Kidney (tissue), 22 donors: ENCODE measurements at places on chromosomes 3 and 15. TPM values are rescaled to one million over a fixed set of nuclear protein-coding genes. Genes with fewer than 3 reads are reported as not detected.

DNA sequence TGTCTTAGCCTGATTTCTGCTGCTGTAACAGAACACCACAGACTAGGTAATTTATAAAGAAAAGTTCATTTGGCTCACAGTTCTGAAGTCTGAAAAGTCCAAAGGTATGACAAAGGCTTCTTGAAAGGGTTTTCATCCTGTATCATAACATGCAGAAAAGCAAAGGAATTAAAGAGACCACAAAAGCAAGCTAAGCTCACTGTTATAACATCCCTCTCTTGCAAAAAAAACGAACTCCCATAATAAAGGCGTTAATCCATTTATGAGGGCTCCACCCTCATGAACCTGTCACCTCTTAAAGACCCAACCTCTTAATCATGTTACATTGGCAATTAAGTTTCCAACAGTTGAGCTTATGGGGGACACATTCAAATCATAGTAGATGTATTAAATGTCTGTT is 197.9 kb downstream of the PLOD2 start:
- H3K4me1 ChIP-seq: no peaks in the 10 kb centered on the region
- no peak for DNase-seq
- no peak overlapping the region for H3K4me3 ChIP-seq
- H3K36me3 ChIP-seq: no peaks in the 10 kb centered on the region
- no peak overlapping the region for H3K27ac ChIP-seq
- H3K27me3 ChIP-seq: no peaks in the 10 kb centered on the region

- H3K27me3 ChIP-seq: no peaks in the 10 kb centered on the region
- H3K4me3 ChIP-seq: peak overlapping the region; percentile 85
- peak overlapping the region; percentile 19 for H3K27ac ChIP-seq
- peaks cover 8% of the 10 kb centered on the region for H3K4me1 ChIP-seq
Observed at GRCh38 chr15:89243046-89243690, 611 bp upstream of the FANCI start.

GRCh38 chr3:138043266-138044029 is 33.5 kb downstream of the CLDN18 start:
- H3K4me3 ChIP-seq: no peak overlapping the region
- H3K27ac ChIP-seq: no peak overlapping the region
- no peak for DNase-seq
- H3K27me3 ChIP-seq: no peaks in the 10 kb centered on the region
- H3K36me3 ChIP-seq: no peaks in the 10 kb centered on the region

DNA sequence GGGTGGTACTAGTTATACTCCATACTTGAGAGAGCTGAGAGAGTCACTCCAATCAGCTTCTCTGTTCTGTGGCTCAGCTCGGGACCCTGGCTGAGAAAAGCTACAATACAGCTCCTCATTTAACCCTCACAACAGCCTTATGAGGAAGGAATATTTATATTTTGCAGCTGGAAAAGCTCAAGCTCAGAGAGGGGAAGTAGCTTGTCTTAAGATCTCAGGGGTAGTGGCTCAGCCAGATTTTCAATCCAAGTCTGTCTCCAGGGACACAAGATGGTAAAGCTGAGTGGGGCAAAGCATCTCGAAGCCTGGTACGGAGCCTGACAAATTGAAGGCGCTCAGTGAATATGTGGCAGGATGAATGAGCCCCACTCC is 14.8 kb downstream of the SCAMP2 start:
- no peak overlapping the region for H3K27ac ChIP-seq
- no peaks in the 10 kb centered on the region for H3K36me3 ChIP-seq
- H3K27me3 ChIP-seq: no peaks in the 10 kb centered on the region
- peaks cover 22% of the 10 kb centered on the region for H3K4me1 ChIP-seq

MED12L gene
- total RNA-seq: 0.82 TPM

RARRES1 gene
- total RNA-seq: 94.0 TPM

C3orf85 gene
- not detected for total RNA-seq

DNA sequence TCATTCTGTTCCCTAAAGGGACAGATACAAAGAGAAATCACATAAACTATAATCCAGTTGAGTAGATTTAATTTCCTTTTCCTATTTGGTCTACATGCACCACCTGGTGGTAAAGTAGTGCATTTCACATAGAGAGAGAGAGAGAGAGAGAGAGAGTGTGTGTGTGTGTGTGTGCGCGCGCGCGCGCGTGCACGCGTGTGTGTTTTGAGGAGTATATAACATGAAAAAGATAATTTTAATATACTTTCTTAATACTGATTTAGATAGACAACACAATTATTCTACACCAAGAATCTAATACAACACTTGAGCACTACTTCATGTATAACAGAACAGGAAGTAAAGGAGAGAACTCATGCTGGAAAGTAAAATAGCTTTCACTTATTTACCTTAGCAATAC is 1.1 kb upstream of the FGF7 start:
- no peaks in the 10 kb centered on the region for H3K27me3 ChIP-seq
- no peak overlapping the region for H3K27ac ChIP-seq
- H3K36me3 ChIP-seq: no peaks in the 10 kb centered on the region
- peak; percentile 29 for DNase-seq

LMOD3 gene
- 0.09 TPM for total RNA-seq

DNA sequence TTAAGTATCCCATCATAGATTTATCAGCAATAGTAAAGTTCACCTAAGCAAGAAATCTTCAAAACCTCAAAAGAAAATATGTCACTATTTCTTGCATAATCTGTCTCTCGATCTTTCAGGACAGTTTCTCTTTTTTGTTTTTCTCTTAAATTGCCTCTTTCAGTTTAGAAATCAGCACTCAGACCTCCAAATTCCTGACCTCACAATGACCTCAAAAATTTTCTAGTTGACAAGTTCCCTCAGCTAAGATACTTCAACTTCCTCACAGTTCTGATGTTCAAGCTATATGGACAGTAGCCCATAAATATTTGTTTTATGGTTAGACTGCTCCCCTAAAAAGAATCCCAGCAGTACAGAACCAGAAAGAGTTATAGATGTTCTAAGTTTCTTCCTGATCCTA is 24.1 kb downstream of the SLC24A5 start:
- no peak overlapping the region for H3K4me3 ChIP-seq
- H3K4me1 ChIP-seq: no peaks in the 10 kb centered on the region
- H3K36me3 ChIP-seq: no peaks in the 10 kb centered on the region
- DNase-seq: no peak
- H3K27ac ChIP-seq: no peak overlapping the region
- H3K27me3 ChIP-seq: no peaks in the 10 kb centered on the region

FGD5 gene
- 40.1 TPM for total RNA-seq

GRCh38 chr3:49701388-49702077 is 12.2 kb downstream of the RNF123 start:
- H3K27ac ChIP-seq: no peak overlapping the region
- no peaks in the 10 kb centered on the region for H3K4me1 ChIP-seq
- H3K36me3 ChIP-seq: peaks cover 22% of the 10 kb centered on the region
- no peak overlapping the region for H3K4me3 ChIP-seq

DNA sequence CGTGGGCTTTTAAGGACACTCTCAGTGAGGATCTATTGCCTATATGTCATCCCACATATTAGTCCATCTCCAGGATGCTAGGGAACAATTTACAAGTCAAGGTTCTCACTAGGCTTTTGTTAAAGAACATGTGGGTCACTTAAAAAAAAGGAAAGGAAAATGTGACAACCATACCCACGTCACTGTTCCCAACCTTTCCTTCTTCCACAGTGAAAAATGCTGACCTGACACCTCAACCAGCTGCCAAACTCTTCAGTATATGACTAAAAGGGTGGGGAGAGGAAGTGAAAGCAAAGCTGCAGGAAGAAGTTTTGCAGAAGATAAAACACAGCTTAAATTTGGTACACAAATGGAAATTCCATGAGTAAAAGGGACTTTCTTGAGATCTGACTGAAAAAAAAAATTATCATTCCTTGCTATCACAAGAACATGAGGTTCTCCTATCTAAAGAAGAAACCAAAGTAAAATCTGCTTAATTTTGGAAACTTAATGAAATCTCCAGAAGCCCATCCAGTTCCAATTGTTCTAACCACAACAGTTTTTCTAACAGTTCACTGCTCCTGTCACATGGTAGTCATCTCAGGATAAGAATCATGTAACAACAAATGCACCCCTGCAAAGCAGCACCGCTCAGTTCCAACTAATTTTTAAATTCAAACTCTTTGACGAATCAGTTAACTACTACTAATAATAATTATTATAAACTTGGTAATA is 117.0 kb upstream of the TSPAN3 start:
- H3K4me1 ChIP-seq: no peaks in the 10 kb centered on the region
- no peak overlapping the region for H3K4me3 ChIP-seq
- no peak for DNase-seq

BFSP2 gene
- 0.41 TPM for total RNA-seq

GRCh38 chr3:112446343-112446742 is 52.9 kb downstream of the BTLA start:
- H3K4me3 ChIP-seq: no peak overlapping the region
- DNase-seq: no peak
- no peaks in the 10 kb centered on the region for H3K4me1 ChIP-seq

ANKUB1 gene
- total RNA-seq: not detected

DNA sequence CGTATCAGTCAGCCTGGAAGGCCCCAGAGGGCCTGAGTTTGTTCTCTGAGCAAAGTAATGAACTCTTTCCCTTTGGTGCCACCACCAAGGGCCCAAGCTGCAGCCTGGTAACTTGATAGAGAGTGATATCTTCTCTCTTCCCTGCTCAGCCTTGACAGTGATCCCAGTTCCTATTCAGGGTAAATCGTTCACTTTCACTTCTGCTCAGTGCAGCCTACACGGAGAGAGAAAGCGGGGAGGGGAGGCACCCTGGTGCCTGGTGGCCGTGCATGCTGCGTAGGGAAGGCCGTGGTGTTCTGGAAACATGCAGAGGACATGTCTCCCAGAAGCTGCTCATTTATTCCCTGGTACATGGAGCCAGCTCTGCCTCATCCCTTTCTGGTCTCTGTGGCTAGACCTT is 54.9 kb downstream of the KIF9 start:
- H3K27me3 ChIP-seq: no peaks in the 10 kb centered on the region
- peak overlapping the region; percentile 17 for H3K27ac ChIP-seq
- H3K36me3 ChIP-seq: no peaks in the 10 kb centered on the region
- no peak for DNase-seq

- no peaks in the 10 kb centered on the region for H3K36me3 ChIP-seq
- no peaks in the 10 kb centered on the region for H3K27me3 ChIP-seq
- H3K4me3 ChIP-seq: no peak overlapping the region
- no peak for DNase-seq
Observed at GRCh38 chr15:80595396-80595795, 99.7 kb upstream of the ABHD17C start.

SPATA12 gene
- total RNA-seq: not detected

DNA sequence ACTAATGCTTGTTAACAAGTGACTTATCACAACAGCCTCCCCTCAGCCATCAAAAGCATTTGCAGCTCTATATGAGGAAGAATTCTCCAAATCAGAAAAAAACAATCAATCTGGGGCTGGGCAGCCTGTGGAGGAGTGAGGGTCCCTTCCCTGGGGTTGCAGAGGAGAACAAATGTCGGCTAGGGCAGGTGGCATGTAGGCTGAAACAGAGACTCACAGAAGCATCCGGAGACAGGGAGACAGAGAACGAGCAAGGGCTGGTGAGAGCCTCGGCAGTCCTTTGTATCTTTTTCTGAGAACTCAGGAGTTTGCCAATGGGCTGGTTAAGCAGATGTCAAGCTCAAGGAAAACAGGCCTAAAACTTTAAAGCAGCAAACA is 15.8 kb downstream of the ITGA11 start:
- no peaks in the 10 kb centered on the region for H3K4me1 ChIP-seq
- no peak overlapping the region for H3K4me3 ChIP-seq
- no peak for DNase-seq
- no peaks in the 10 kb centered on the region for H3K27me3 ChIP-seq

DNA sequence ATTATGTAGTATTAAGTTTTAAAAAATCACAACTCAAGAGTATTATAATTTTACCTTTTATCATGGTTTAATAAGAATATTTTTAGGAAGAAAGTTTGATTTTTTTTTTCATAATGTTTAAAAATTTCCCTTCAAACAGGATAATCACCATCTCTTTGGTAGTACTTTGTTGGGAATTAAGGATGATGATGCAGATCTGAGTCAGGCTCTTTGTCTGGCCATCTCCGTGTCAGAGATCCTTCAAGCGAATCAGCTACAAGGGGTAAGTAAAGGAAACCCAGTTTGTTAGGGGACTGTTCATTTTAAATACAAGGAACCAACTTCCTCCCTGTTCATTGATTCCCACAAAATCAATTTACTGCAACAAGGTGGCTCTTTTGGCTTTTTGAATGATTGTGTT is 36.8 kb upstream of the NIT2 start:
- H3K4me1 ChIP-seq: no peaks in the 10 kb centered on the region
- H3K36me3 ChIP-seq: peaks cover 17% of the 10 kb centered on the region
- H3K27ac ChIP-seq: no peak overlapping the region

GRCh38 chr15:40310001-40310959 is 2.5 kb upstream of the PLCB2 start:
- H3K27ac ChIP-seq: no peak overlapping the region
- H3K27me3 ChIP-seq: no peaks in the 10 kb centered on the region
- H3K4me3 ChIP-seq: no peak overlapping the region
- peaks cover 3% of the 10 kb centered on the region for H3K4me1 ChIP-seq
- DNase-seq: peak; percentile 80

GRCh38 chr3:16151109-16151508 is 23.4 kb upstream of the GALNT15 start:
- H3K27me3 ChIP-seq: no peaks in the 10 kb centered on the region
- no peak for DNase-seq
- H3K4me1 ChIP-seq: no peaks in the 10 kb centered on the region

GABRR3 gene
- total RNA-seq: not detected

CHRNA5 gene
- 0.76 TPM for total RNA-seq

GRCh38 chr3:86051058-86051457 is 939.9 kb downstream of the VGLL3 start:
- no peaks in the 10 kb centered on the region for H3K4me1 ChIP-seq
- no peak overlapping the region for H3K27ac ChIP-seq
- H3K36me3 ChIP-seq: no peaks in the 10 kb centered on the region
- H3K4me3 ChIP-seq: no peak overlapping the region

GRCh38 chr15:57235873-57236272 is 140.4 kb upstream of the CGNL1 start:
- no peaks in the 10 kb centered on the region for H3K27me3 ChIP-seq
- no peak overlapping the region for H3K27ac ChIP-seq
- peaks cover 3% of the 10 kb centered on the region for H3K36me3 ChIP-seq
- no peak overlapping the region for H3K4me3 ChIP-seq

GRCh38 chr3:16704941-16705340 is 99.7 kb upstream of the DAZL start:
- no peak for DNase-seq
- H3K27me3 ChIP-seq: no peaks in the 10 kb centered on the region
- H3K27ac ChIP-seq: no peak overlapping the region
- no peak overlapping the region for H3K4me3 ChIP-seq
